Stimulated activated naive CD8-positive, alpha-beta T cell treated with anti-CD3 and anti-CD28 coated beads, Interleukin-15, Interleukin-2, amounts not matched to agents 100 U/mL and 50 U/mL, for 24 hours (primary cell): ENCODE measurements at places on chromosomes 4 and X.
A peak's percentile ranks its signal among the peaks of the same experiment; 100 is the strongest.

DNA sequence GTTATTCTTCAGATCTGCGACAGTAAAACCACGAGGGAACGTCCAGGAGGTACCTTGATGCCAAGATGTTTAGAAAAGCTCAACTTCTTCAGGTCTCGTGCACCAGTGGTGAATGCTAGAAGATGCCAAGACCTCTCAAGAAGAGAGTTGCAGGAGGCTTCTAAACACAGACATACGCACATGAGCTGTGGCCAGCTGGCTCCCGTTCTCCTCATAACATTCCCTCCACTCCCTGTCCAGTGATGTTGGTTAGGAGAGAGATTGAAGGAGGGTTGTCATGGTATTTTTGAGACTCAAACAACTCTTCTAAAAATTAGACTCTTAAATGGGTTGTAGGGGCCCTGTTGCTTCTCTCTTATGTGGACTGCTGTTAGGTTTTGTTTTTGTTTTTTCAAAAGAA, 184.3 kb downstream of the QDPR start:
- no peak for DNase-seq

DNA sequence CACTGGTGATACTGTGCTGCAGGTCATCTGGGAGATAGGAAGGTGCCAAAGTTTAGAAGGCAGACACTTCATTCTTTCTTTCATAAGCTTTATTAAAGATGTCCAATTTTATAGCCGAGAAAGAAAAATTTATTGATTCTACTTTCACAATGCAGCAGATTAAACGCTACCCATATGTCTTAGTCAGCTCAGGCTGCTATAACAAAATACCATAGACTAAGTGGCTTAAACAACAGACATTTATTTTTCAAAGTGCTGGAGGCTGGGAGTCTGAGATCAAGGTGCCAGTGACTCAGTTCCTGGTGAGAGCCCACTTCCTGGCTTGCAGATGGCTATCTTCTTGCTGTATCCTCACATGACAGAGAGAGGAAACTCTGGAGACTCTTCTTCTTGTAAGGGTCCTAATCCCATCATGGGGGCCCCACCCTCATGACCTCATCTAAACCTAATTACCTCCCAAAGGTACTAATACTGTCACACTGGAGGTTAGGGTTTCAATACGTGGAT, 33.4 kb upstream of the KLHL34 start:
- DNase-seq: no peak

DNA sequence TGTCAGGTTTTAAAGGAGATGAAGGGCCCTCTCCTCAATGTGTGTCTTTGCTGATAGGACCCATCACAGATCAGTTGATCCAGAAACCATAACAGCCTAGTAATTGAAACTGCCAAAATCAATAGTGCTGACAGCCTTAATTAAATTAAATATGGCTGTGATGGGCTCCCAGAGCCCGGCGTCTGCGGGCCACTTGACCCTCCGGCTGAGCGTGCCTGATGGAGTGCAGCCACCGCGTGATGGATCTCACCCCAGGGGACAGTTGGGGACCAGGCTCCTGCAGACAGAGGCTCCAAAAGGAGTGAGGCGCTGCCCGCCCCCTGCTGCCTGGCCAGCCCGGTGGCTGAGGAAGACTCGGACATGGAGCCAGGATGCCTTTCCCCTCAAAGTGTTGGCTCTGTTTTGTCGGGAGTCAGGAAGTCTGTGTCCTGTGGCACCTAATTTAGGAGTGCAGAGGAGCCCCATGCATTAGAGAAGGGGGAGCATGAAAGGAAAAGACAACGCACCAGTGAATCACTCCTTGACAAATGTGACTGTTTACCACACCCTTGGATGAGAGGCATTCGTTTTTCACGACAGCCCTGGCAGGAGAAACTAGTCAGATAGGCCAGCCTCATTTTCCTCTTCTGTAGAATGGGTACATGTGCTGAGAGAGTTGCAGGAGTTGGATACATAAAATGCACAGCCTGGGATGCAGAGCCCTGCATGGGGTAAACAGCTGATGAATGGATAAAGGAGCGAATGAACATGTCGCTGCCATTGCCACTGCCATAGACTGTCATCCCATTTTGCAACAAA, 40.9 kb upstream of the MSX1 start:
- DNase-seq: no peak

GRCh38 chrX:93711076-93711475, 37.1 kb downstream of the FAM133A start:
- DNase-seq: no peak

DNA sequence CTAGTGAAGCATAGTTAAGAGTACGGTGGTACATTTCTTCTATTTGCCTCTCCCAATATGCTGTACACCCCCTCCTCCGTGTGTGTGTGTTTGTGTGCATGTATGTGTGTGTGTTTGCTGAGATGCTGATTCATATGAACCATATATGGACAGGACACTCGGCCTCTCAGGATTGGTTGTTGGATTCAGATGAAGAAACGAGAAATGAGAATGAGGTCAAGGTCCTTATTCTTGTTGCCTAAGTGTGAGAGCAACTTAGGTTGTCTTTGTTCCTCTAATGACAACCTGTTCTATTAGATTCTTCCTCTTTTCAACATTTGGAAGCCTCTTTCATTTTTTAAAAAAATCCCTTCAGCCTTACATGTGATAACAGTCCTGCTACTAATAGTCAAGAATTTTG, 1387.6 kb downstream of the STIM2 start:
- no peak for DNase-seq

DNA sequence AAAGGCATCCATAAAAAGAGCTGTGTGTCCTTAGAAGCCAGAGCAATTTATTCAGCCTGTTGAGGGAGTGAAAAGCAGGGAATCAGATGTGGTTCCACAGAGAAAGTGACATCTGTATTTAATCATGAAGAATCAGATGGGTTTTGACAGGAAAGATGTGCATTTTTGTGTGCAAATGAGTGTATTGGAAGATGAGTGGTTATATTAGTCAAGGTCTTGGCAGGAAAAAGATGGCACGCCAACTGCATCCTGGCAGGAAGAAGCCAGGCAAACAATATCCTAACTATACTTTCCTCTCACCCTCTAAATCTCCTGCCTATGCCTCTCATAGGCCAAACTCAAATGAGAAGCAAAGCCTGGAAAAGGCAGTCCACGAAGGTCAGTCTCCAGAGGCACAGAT, 59.1 kb downstream of the SCFD2 start:
- DNase-seq: no peak

GRCh38 chr4:113328514-113328913, 279.1 kb downstream of the ANK2 start:
- DNase-seq: peak; percentile 14

DNA sequence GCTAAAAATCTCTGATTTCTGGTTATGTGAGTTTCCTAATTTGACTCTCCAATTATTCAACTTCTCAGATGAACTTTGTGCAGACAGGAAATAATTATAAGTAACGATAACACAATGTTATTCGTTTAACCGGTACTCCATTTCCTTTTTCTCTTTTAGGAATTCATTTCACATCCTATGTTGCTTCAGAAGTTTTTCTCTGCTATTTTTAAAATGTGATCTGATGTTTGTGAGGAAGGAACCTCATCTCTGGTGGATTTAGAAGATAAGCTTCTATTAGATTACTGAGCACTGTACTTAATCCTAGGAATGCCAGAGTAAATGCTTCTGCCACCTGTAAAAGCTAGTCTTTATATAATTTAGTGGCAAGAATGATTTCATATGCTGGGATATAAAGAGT, 116.0 kb upstream of the ETNPPL start:
- DNase-seq: no peak

GRCh38 chr4:71711044-71711984, 72.6 kb downstream of the GC start:
- no peak for DNase-seq

DNA sequence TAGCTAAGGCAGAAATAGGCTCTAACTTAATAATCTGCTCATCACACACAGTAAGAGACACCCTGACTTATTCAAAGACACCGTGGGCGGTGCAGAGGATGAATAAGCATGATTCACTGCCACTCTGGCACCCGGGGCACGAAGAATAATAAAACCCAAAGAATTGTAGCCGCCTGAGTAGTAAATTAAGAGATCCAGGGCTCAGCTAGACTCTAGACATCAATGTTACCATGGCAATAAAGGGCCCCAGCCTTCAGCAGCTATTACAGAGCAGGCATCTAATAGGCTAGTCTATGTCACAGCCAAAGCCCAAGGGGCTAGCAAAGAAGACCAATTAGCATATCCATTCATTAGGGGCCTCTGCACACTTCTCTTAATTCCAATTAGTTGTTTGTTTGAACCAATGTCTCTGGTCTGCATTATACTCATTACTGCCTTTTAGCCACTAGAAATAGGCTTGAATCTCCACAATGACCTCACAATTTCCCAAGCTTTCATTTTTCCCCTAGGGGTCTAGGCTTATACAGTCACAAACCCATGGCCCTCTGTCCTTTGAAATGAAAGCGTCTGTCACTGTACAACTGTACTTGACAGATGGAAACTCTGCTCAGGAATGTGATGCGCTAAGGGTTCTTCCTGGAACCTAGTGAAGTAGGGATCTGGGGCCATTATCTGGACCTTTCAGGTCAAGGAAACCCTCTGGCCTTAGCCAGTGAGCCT, 3.0 kb upstream of the ATP1B4 start:
- peak; percentile 32 for DNase-seq

DNA sequence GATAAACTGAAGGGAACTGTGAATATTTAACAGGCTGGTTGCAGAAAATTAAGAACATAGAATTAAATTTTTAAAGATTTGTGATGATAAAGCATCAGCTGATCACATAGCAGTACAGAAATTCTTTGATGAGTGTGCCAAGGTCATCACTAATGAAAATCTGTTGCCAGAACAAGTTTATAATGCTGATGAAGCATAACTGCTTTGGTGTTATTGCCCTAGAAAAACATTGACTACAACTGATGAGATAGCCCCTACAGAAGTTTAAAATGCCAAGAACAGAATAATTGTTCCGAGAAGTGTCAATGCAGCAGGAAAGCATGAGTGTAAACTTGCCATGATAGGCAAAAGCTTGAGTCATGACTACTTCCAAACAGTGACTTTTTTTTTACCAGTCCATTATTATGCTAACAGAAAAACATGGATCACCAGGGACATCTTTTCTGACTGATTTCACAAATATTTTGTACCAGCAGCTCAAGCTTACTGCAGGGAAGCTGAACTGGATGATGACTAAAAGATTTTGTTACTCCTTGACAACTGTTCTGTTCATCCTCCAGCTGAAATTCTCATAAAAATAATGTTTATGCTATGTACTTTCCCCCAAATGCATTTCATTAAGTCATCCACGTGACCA, 1136.6 kb downstream of the FAT4 start:
- no peak for DNase-seq

DNA sequence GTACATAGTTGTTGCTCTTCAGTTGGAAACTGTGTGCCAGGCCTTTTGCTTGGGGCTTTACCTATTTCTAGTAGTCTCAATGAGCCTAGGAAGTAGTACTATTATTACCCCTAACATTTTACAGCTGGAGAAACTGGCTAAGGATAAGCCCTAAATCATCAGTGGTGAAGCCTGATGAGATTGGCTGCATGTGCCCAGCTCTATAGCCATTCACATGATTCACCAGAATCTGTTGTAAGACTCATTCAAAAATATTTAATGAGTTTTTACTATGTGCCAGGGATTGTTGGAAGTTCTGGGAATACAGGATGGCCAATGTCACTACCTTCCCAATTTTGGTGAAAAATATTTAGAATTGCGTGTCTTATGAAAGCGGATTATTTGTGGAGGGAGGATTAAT, 2.8 kb downstream of the KIT start:
- DNase-seq: no peak

DNA sequence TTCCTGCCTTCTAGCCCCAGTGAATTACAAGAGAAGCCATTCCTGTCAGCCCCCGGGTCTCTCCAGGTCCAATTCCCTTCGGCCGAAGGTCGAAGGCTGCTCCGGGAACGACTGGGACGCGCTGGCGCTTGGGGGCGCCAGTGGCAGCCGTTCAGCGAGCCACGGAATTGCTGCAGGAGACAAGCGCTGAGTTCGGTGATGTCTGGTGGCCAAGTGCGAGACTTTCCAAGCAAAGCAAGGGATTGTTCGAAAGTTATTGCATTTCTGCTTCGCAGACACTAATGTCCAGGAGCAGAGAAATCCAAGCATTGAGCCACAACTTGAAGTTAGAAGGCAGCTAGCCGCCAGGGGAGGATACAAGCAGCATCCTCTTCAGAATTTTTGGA, 1.1 kb upstream of the DKK2 start:
- peak; percentile 8 for DNase-seq

GRCh38 chrX:69218407-69218997, 53.2 kb upstream of the PJA1 start:
- no peak for DNase-seq

DNA sequence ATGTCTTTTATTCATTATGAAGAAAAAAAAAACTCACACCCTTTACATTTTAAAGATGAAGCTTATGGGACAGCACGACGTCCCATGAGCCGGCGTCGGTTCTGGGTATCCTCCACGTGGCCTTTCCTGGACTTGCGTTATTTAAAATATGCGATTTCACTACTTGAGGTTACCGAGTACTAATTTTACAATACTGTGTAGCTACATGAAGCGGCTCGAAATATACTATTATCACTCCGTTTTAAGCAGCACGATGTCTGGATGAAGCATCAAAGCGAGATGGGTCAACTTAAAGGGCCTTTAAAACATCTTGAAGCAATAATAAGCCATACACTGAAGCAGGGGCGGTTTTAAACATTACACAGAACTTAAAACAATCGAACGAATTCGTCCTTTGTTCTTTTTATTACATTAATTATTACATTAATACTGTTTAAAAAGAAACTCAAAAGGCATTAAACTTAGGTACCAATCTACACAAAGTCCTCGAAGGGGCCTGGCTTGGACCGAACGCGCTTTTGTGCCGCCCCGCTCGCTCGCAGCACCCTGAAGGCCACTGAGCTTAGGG, 1.4 kb upstream of the KLF3 start:
- no peak for DNase-seq

GRCh38 chrX:13109817-13110216, 65.4 kb upstream of the FAM9C start:
- DNase-seq: no peak

- DNase-seq: no peak
Measured at GRCh38 chr4:29948451-29948850, 771.7 kb upstream of the PCDH7 start.

DNA sequence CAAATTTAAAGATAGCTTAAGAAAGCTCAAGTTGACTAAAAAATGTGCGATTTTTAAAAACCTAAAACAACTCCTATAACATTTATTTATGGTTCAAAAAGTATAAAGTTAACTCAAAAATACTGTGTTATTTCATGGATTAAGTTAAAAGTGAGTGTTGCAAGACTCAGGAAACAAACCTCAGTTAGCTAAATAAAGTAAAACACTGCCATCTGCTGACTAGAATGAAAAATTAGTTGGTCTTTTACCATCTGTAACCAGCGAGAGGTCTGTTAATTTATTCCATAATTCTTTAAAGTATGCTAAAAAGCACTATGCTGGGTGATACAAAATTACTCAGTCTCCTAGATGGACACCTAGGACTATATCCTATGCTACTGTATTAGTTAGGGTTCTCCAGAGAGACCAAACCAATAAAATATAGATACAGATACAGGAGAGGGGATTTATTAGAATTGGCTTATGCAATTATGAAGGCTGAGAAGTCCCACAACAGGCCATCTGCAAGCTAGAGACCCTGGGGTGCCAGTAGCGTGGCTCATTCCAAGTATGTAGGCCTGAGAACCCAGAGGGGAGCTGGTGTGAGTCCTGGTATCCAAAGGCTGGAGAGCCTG, 4.9 kb upstream of the WDFY3 start:
- no peak for DNase-seq

- DNase-seq: no peak
Measured at GRCh38 chr4:112894951-112895350, 154.5 kb upstream of the ANK2 start.

- no peak for DNase-seq
Measured at GRCh38 chrX:154359362-154360154, 14.9 kb downstream of the FLNA start.

GRCh38 chr4:52037689-52038102, 403 bp downstream of the SGCB start:
- DNase-seq: no peak
